Omental fat pad (tissue), 4 donors: ENCODE measurements at places on chromosomes 1 and 21. TPM values are rescaled to one million over a fixed set of nuclear protein-coding genes. Genes with fewer than 3 reads are reported as not detected.

The TMEM200B gene
- total RNA-seq, result 7.2 TPM

The TLCD4 gene
- 6.6 TPM for total RNA-seq

The L1TD1 gene
- 0.13 TPM for total RNA-seq

The OR4F29 gene
- total RNA-seq, result not detected

DNA sequence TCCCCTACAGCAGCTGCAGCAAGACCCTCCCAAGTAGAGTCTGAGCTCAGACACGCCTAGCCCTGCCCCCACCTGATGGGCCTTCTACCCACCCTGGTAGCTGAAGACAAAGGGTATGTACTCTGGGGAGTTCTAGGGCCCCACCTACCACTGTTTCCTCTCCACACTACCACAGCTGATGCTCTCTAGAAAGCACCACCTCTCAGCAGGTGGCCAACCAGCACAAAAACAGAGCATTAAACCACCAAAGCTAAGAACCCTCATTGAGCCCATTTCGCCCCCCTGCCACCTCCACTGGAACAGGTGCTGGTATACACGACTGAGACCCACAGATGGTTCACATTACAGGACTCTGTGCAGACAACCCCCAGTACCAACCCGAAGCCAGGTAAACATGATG lies 258.9 kb downstream of the SETD4 start:
- no peak for DNase-seq

- no peak for DNase-seq
Measured at GRCh38 chr1:174080819-174081218, 58.7 kb upstream of the RC3H1 start.

GRCh38 chr1:4022715-4023114 lies 122.6 kb upstream of the C1orf174 start:
- no peak for DNase-seq

GRCh38 chr1:222117809-222118208 lies 375.9 kb upstream of the DUSP10 start:
- no peak for DNase-seq

GRCh38 chr1:35629051-35629450 lies 12.3 kb downstream of the PSMB2 start:
- no peak for DNase-seq

DNA sequence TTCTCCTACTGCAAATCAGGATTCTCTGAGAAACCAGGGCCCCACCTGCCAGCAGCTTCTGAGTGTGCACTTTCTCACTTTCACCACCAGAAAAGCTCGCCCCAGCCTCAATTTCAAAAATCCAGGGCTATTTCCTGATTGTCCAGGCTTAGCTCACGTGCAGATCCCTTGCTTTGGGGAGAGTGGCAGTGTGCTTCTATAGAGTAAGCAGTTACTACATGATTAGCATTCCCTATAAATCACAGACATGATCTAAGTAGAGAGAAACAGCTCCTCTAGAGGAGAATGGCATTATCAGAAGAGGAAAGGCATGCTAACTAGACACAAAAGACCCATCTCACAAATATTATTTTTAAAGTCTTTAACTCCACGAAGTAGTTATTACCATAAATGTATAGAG lies 456.0 kb upstream of the PKN2 start:
- DNase-seq, result no peak

GRCh38 chr1:29282924-29283803 lies 46.8 kb downstream of the PTPRU start:
- no peak for DNase-seq

DNA sequence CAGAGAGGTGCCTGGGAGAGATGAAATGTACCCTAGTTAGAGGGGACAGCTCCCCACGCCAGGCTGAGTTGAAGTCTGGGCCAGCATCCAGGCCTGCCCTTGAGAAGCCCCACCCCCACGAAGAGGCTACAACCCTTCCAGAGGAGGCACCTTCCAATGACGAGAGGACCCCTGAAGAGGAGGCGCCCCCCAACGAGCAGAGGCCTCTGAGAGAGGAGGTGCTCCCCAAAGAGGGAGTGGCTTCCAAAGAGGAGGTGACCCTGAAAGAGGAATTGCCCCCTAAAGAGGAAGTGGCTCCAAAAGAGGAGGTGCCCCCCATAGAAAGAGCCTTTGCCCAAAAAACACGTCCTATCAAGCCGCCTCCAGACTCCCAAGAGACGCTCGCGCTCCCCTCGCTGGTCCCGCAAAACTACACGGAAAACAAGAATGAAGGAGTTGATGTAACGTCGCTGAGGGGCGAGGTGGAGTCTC lies 3.1 kb downstream of the EVA1B start:
- DNase-seq, result no peak

- no peak for DNase-seq
Measured at GRCh38 chr1:36743286-36744005, 260.7 kb upstream of the CSF3R start.

- no peak for DNase-seq
Measured at GRCh38 chr21:36566644-36567043, 86.7 kb upstream of the CLDN14 start.
